Thymus (tissue), 14 donors: ENCODE measurements at places on chromosomes 4 and X.

DNA sequence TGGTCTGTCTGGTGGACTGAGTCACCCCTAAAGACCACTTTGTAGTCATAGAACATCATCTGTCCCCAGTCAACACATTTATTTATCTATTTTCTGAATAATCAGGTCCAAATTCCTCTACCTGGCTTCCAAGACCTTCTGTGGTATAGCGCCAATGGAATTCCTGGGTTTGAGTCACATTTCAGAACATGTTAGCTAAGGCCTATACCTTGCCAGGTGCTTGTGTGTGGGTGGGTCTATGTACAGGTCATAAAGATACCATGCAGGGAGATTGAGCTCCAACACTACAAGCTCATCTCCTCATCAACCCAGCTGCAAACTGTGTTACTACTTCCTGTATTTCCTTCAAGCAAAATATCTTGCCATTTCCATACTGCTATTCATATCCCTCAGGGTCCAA is 113.3 kb downstream of the TRAPPC11 start:
- DNase-seq: no peak

GRCh38 chr4:96056346-96056934 is 216.5 kb downstream of the PDHA2 start:
- no peak for DNase-seq

- no peak for DNase-seq
Observed at GRCh38 chr4:98469771-98470170, 188.6 kb downstream of the TSPAN5 start.

DNA sequence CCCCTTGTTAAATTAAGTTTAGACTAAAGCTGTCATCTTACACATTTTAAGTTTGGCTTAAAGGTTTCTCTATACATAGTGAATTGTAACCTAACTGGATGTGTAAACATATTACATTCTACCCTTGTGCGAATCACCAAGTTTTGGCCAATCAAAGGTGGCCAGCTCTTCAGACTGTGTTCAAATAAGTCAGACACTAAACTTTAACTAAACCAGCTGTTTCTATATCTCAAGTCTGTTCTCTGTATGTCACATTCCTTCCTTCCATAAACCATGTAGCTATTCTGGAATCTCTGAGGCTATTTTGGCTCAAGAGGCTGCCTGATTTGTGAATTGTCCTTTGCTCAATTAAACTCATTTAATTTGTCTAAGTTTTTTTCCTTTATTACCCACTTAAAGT is 6.7 kb downstream of the SULT1B1 start:
- no peak for DNase-seq

GRCh38 chr4:40124690-40125089 is 68.0 kb downstream of the N4BP2 start:
- DNase-seq: peak; percentile 40
